Brain (organoid and tissue), 16 donors: ENCODE measurements at places on chromosomes 2 and 18. TPM values are rescaled to one million over a fixed set of nuclear protein-coding genes. Genes with fewer than 3 reads are reported as not detected.

The HOXD9 gene
- 8.9 TPM for polyA plus RNA-seq

The TMEM247 gene
- polyA plus RNA-seq = not detected

The TUBA3E gene
- polyA plus RNA-seq = not detected

The TGFA gene
- polyA plus RNA-seq = 5.3 TPM

The STK39 gene
- 36.1 TPM for polyA plus RNA-seq

The ANKRD30BL gene
- not detected for polyA plus RNA-seq

The L3MBTL4 gene
- polyA plus RNA-seq = 4.5 TPM

The CKAP2L gene
- polyA plus RNA-seq = 11.8 TPM

The CHRND gene
- polyA plus RNA-seq = not detected

The MOCOS gene
- 0.12 TPM for polyA plus RNA-seq

The PRSS56 gene
- polyA plus RNA-seq = not detected

The MAP2 gene
- 95.4 TPM for polyA plus RNA-seq

The SIX2 gene
- polyA plus RNA-seq = 18.6 TPM

The DYSF gene
- polyA plus RNA-seq = 41.9 TPM

The DNAJC5G gene
- polyA plus RNA-seq = not detected

The ARHGAP15 gene
- polyA plus RNA-seq = 1.2 TPM

The CPO gene
- not detected for polyA plus RNA-seq

The ABCG5 gene
- not detected for polyA plus RNA-seq

The DOCK10 gene
- polyA plus RNA-seq = 10.0 TPM

The CABYR gene
- polyA plus RNA-seq = 4.8 TPM

The RNU2-63P gene
- not detected for polyA plus RNA-seq

The POTEI gene
- polyA plus RNA-seq = not detected

The NEMP2 gene
- 4.0 TPM for polyA plus RNA-seq

The ACVR1C gene
- 0.34 TPM for polyA plus RNA-seq

The PLB1 gene
- polyA plus RNA-seq = 0.64 TPM

The CD8B2 gene
- 1.6 TPM for polyA plus RNA-seq

The ADGRF3 gene
- 0.22 TPM for polyA plus RNA-seq

The TRAF3IP1 gene
- polyA plus RNA-seq = 7.9 TPM

The HOXD13 gene
- 9.8 TPM for polyA plus RNA-seq

The NGEF gene
- polyA plus RNA-seq = 33.4 TPM

The CYBRD1 gene
- 8.0 TPM for polyA plus RNA-seq

The FAM237A gene
- not detected for polyA plus RNA-seq

The ZNG1B gene
- polyA plus RNA-seq = 18.2 TPM

The ZNF804A gene
- polyA plus RNA-seq = 1.3 TPM

The IER3IP1 gene
- 9.6 TPM for polyA plus RNA-seq

The PLCL1 gene
- 5.7 TPM for polyA plus RNA-seq

The GREB1L gene
- polyA plus RNA-seq = 0.27 TPM

The KYNU gene
- 0.15 TPM for polyA plus RNA-seq

The IAH1 gene
- 23.6 TPM for polyA plus RNA-seq

The GPR55 gene
- 0.08 TPM for polyA plus RNA-seq

The ACTG2 gene
- 1.6 TPM for polyA plus RNA-seq

The TCF23 gene
- not detected for polyA plus RNA-seq

The IL36B gene
- polyA plus RNA-seq = not detected

The SERPINB13 gene
- polyA plus RNA-seq = not detected

The PTMA gene
- 2,636 TPM for polyA plus RNA-seq
